Esophagus mucosa (tissue), 1 donor: ENCODE measurements at places on chromosomes 4 and X. TPM values are rescaled to one million over a fixed set of nuclear protein-coding genes. Genes with fewer than 3 reads are reported as not detected.

Gene UGT2A3
- total RNA-seq: not detected

DNA sequence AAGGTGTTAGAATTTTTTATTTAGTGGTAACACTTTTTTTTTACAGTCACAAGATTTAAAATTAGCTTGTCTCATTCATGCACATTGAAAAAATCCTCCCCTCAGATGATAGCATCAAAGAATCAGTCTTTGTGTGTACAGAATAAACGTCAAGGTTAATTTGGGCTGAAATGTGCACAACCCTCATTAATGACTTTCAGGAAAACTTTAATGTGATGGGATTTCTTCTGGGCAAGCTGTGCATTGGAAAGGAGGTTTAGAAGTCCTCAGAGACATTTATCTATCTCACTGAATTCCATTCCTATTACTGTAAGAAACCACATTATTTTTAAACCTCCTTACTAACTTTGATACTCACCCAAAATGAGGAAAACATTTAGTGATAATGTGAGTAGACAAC is 88.2 kb upstream of the TECRL start:
- no peak for ATAC-seq

DNA sequence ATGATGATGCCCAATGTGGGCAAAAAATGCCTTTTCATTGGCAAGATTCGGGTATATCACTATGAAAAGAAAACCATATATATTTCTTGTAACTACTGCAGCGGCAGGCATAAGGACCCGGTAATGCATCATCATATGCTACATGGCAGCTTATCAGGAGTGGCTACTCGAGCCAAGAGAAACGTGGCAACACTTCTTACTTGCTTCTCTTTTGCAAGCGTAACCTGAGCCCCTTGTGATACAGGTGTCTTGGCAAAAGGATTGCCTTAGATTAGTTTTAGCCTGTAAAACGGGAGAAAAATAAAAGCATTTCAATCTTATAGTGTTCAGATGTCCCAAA is 280.3 kb downstream of the SPRY1 start:
- ATAC-seq: no peak

- peak; percentile 49 for ATAC-seq
These were observed 648 bp downstream of the GPC4 start for GRCh38 chrX:133414406-133415275.

DNA sequence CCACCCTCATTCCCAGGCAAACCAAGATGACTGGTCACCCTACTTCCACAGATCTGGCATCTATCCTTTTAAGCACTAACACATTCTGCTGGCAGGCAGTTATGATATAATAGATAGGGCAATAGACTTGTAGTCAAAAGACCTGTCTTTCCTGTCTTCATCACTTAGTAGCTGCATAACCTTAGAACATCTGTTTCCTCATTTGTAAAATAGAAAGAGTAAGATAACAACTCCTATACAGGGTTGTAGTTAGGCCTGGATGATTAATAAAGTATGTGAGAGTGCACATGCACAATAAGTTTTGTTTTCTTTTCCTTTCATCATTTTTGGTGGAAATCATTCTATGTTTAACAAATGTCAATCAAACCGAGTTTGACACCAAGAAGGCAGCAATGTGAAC is 72.1 kb downstream of the GPR82 start:
- peak; percentile 28 for ATAC-seq
